ENCODE measurements at places on chromosomes 1 and 21. TPM values are rescaled to one million over a fixed set of nuclear protein-coding genes. Genes with fewer than 3 reads are reported as not detected.

The USH2A gene
- not detected for total RNA-seq

The KRTAP10-6 gene
- not detected for total RNA-seq

The MFAP2 gene
- total RNA-seq, result 118 TPM

The NMNAT2 gene
- total RNA-seq, result 1.7 TPM

The AADACL4 gene
- total RNA-seq, result not detected

The ASAP3 gene
- total RNA-seq, result 67.4 TPM

The GIPC2 gene
- total RNA-seq, result 0.23 TPM

The P3H1 gene
- total RNA-seq, result 214 TPM

The SPRR3 gene
- not detected for total RNA-seq

The INTS11 gene
- 66.6 TPM for total RNA-seq

The MAP10 gene
- total RNA-seq, result 0.68 TPM

The HCRTR1 gene
- 0.70 TPM for total RNA-seq

The HSD3B2 gene
- not detected for total RNA-seq

The CD2 gene
- total RNA-seq, result not detected

The FCGR3A gene
- not detected for total RNA-seq

The MACF1 gene
- 113 TPM for total RNA-seq

The NTRK1 gene
- total RNA-seq, result not detected

The FCRL2 gene
- total RNA-seq, result not detected

The CLDN8 gene
- not detected for total RNA-seq

The A3GALT2 gene
- total RNA-seq, result not detected

The TMPRSS15 gene
- total RNA-seq, result not detected

The EXTL2 gene
- 20.8 TPM for total RNA-seq

The PPFIA4 gene
- 2.4 TPM for total RNA-seq

The U2AF1 gene
- total RNA-seq, result 10.6 TPM

The SELE gene
- not detected for total RNA-seq

The HSPA6 gene
- 0.35 TPM for total RNA-seq

The B3GALT5 gene
- total RNA-seq, result not detected

The CLCA4 gene
- not detected for total RNA-seq

The PTPRU gene
- total RNA-seq, result 35.8 TPM

The DIO1 gene
- total RNA-seq, result not detected

The HES4 gene
- 1.4 TPM for total RNA-seq

The OLIG2 gene
- total RNA-seq, result not detected

The UQCRHL gene
- total RNA-seq, result 1.2 TPM

The LRRC39 gene
- total RNA-seq, result not detected

The CELA2B gene
- total RNA-seq, result not detected

The JAM2 gene
- 0.82 TPM for total RNA-seq

The HEYL gene
- total RNA-seq, result 0.85 TPM

The ERG gene
- total RNA-seq, result 0.23 TPM

The SRGAP2C gene
- 16.1 TPM for total RNA-seq

The CGN gene
- under 0.01 TPM for total RNA-seq

The POU3F1 gene
- total RNA-seq, result not detected

The CNIH3 gene
- 2.2 TPM for total RNA-seq

The CHODL gene
- total RNA-seq, result not detected

The PRRC2C gene
- 30.3 TPM for total RNA-seq

The SPATC1L gene
- 2.6 TPM for total RNA-seq

The TIE1 gene
- total RNA-seq, result 1.5 TPM

The MYOM3 gene
- 0.12 TPM for total RNA-seq

The FAM131C gene
- total RNA-seq, result 0.23 TPM

The SAMD13 gene
- 1.2 TPM for total RNA-seq

The TP73 gene
- not detected for total RNA-seq

The PTPN7 gene
- not detected for total RNA-seq

The TBX19 gene
- total RNA-seq, result 0.12 TPM

The LCE6A gene
- not detected for total RNA-seq

The ZCCHC17 gene
- 24.2 TPM for total RNA-seq

The RGS4 gene
- total RNA-seq, result 12.3 TPM

The GPR25 gene
- not detected for total RNA-seq

The MRAP gene
- total RNA-seq, result 1.2 TPM

The AMY1C gene
- total RNA-seq, result not detected

All from pericardium fibroblast (primary cell).